ENCODE measurements at places on chromosomes 3 and 15.

DNA sequence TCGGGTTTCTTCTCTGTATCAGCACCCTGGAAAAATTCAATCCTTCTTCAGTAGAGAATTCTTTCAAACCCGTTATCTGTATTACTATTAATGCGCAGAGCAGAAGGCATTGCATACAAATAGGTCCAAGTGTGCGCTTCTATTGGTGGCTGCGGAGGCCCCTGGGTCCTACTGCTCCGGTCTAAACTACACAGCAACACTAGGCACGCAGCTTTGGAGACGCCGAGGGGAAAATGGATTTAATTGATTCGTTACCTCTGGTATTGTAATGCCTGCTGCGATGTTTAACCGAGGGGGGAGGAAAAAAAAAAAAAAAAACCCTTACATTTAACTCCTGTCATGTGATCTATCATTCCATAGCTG is at the start of gene ROBO1:
TSS of gene ROBO1 (minus strand) at position 94 of the 363 bp plus-strand sequence.
- no peak for DNase-seq

DNA sequence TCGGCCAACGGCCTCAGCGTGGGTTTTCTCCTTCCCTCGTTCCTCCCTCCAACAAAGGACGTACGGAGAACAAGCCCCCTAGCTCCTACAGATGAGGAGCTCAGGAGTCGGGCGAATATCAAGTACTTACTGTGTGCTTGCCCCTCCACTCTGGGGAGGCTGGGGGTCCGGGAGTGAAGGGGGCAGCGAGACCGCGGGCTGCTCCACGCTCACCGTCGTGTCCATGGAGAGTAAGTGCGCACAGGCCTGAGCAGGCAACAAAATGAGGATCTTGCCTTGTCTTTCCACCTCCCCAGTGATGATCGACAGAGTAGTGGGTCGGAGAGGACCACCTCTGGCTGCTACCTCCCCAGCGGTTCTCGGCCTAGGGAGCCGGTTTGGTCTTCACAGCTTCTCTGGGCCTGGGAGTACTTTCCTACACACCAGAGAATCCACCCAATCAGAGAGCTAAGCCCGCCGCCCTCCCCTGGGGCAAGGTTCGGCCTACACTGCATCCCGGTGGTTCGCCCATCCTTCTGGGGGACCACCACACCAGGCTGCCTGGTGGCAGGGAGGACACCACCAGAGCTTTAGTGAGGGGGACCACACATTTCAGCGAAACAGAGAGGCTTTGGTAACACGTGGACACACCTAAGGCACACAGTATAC is 603 bp upstream of the TRANK1 start:
- DNase-seq = no peak

- no peak for DNase-seq
These were observed 95.3 kb downstream of the SUCLG2 start for GRCh38 chr3:67559029-67559605.

- DNase-seq = no peak
These were observed 7.2 kb downstream of the TMOD2 start for GRCh38 chr15:51758645-51759044.

GRCh38 chr15:101232677-101233076 is 19.2 kb downstream of the CHSY1 start:
- no peak for DNase-seq

GRCh38 chr3:24830230-24831152 is 335.8 kb upstream of the THRB start:
- no peak for DNase-seq

DNA sequence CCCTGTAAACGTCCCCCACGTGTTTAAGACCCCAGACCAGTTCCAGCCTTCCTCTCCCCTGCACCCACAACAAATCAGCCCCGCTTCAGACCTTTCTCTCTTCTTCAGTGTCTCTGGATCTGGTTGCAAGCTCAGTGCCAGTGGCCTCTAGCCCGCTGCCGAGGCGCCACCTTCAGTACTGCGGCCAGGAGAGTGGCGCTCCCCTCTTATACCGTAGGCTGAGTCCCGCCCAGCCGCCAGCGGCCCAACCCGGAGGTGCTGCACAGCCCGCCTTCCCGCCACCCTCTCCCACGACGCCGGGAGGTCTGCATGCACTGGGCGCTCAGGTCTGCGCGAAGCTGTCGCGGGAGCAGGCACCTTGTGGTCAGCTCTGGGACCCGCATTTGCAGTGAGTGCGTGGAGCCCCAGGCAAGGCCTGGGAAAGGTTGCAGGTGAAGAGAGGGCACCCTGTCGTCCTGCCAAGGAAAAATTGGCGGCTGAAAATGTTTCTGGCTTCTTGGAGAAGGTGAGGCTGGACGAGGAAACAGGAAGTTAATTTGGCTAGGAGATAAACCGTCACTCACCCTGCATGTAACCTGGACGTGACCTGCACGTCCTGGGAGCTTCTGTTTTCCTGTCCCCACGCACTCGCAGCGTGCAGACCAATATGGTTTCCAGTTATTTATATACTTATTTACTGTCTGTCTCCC is at the start of gene C2CD4B:
TSS of gene C2CD4B (minus strand) at position 182 of the 689 bp plus-strand sequence. CDS start 301 bp downstream, outside the sequence.
- no peak for DNase-seq

- no peak for DNase-seq
These were observed 35.6 kb downstream of the IQSEC1 start for GRCh38 chr3:13037458-13038117.

Data from MV-4-11 (cell line).